ENCODE measurements at places on chromosomes 6 and 20.

GRCh38 chr20:59663513-59664060 lies 59.2 kb downstream of the PHACTR3 start:
- no peak for DNase-seq

DNA sequence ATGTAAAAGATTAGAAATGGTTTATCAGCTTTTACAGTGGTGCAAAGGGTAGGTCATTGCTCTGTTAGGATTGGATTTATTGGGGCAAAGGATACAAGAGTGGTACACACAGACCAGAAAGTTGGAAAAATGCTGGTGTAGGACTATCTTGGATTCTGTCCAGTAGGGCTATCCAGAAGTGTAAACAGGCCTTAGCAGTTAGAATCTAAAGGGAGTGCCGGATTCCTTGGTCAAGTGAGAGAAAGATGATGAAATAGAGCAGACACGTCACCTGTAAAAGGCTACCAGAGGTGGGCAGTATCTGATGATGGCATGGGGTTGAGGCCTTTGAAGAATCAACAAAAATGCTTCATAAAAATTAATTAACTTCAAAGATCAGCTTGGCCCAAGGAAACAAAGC lies 975.9 kb downstream of the KIF16B start:
- DNase-seq, result no peak

GRCh38 chr20:21705575-21706260 lies at the start of gene PAX1:
PAX1 (plus strand) TSS chr20:21705664; CDS start chr20:21705713, 49 bp downstream.
- no peak for DNase-seq

DNA sequence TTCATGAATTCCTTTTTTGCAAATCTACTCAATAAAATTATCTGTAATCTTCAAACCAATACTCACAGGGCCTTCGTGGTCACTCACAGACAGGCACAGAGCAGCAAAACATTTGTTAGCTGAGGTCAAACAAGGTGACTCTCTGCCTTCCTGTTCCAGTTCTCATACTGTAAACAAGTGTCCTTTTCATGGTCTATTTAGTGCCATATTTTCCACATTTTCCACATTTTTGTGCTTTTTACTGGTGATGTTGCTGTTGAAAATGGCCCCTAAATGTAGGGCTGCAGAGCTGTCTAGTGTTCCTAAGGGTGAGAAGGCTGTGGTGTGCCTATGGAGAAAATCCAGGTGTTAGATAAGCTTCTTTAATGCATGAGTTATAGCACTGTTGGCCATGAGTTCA lies 133.1 kb upstream of the COL21A1 start:
- DNase-seq, result no peak

DNA sequence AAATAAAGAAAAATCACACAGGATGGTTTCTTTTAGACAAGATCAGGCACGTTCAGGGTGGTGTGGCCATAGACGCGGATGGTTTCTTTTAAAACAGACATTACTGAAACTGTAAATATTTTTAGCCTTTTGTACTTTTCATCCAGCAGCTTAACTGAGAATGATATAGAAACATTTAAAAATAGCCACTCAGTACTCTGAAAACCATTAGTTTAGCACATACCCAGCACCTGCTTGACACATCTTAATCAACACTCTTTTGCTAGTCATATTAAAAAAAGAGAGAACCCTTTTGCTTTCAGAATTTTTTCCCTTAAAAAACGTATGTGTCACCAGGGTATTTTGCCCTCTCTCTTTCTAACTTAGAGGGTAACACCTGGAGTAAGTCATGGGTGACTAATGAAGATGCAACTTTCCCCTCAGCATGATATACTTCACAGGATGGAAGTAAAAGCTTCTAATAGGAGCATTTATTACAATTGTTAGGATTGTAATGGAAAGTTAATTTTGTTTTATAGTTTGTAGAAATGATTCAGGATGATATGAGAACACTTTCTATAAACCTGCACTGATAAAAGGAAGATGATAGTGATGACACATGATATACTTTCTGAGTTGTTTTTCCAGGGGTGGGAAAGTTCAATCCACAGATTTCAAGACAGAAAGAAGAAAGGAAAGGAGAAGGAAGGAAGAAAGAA lies 45.2 kb downstream of the BACH2 start:
- DNase-seq, result no peak

DNA sequence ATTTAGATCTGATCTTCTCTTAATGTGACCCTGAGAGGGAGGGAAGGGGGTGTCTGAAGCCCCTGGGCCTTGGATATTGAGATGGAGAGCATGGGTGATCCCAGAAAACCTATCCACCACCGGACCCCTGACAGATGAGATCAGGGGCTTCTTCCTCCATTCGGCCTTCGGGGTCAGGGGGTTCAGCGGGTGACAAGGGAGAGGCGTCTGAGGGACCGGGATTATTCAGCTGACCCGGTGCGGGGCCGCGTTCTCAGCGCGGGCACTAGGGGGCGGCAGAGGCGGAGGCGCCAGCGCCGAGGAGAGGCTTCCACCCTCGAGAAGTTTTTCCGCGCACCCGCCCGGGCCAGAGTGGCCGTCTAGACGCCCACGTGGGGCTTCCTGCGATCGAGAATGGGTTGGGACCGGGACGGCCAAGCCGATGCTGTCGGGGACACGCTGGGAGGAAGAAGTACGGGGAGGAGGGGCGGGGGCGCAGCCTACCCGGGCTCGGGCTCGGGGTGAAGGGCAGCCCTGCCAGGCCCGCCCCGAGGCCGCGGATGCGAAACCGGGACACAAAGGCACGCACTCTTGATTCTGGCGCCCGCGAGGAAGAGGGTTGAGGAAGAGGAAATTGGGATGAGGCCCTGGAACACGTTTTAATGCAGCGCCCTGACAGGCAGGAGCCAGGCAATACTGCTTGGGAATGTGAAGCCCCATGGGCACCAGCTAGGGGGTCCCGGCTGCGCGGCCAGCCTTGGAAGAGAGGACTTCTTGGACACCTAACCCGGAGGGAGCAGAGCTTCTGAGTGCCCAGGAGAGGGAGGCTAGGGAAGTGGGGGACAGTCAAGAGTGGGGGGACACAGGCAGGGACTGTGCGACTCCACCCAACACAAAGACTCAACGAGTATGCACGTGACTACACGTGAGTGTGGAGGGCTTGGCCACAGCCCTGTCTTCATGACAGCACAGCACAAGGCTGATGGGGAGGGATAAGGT lies 30.6 kb downstream of the COL11A2 start:
- DNase-seq, result no peak

DNA sequence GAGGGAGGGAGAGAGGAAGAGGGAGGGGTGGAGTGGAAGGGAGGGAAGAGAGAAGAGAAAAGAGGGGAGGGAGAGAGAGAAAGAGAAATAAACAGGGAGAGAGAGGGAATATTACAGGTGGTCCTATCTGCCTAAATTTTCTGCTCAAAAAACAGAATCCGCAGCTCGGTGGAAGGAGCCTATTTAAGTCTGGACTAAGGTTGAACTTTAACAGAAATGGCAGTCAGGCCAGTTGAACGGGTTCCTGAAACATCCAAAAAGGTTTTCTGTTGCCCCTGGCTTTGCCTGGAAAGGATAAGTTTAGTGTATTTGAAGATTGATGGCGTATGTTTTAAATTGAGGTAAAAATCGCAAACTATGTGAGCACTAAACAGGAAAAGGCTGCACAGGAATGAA lies 2.2 kb downstream of the TFAP2B start:
- no peak for DNase-seq
